Keratinocyte (primary cell): ENCODE measurements at places on chromosomes 16 and 17.

DNA sequence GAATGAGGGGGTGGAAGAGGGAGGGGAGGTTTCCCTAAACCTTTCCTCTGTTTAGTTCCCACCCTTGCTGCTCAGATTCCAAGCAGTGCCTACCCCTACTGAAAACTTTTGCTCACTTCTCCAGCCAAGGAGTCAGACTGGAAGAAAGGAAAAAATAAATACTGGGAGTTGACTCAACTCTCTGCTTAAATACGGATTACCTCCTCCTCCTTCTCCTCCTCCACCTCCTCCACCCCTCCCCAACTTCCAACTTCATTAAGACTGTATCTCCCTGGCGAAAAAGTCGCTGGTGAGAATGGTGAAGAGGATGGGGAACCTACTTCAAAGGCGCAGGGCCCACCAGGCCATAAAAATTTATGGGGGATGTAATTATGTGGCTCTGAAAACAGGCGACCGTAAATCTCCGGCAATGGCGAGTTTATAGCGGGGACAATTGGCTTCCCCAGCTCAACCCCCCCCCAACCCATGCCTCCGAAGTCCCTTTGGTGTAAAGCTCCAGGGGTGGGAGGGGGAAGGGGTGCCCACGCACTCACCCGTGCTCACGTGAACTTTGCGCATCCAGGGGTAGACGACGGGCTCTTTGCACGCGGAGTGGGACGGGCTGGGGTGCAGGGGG is 712 bp downstream of the HOXB4 start:
- DNase-seq = no peak

GRCh38 chr17:20206068-20206467 is 196.9 kb downstream of the SPECC1 start:
- DNase-seq = no peak

DNA sequence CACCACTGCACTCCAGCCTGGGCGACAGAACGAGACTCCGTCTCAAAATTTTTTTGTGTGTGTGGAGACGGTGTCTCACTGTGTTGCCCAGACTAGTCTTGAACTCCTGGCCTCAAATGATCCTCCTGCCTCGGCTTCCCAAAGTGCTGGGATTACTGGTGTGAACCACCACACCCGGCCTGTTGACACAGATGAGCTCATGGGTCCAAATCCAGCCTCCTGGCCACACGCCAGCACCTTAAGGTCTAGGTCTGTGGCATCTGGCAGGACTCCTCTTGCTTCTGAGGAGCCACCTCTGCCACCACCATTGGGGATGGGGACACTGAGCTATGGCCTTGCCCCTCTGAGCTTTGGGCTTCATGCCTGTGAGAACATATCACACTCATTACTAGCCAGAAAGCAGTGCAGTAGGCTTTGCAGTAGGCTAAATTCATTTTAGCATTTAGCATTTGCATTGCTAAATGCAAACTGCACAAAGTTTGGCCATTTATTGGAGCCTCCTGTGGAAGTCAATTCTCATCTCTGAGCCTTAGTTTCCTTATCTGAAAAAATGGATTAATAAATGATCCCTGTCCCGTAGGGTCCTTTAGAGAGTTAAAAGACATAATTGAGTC is 5.5 kb upstream of the CDIPT start:
- no peak for DNase-seq

- no peak for DNase-seq
These were observed 31.4 kb downstream of the COG1 start for GRCh38 chr17:73224237-73224636.

DNA sequence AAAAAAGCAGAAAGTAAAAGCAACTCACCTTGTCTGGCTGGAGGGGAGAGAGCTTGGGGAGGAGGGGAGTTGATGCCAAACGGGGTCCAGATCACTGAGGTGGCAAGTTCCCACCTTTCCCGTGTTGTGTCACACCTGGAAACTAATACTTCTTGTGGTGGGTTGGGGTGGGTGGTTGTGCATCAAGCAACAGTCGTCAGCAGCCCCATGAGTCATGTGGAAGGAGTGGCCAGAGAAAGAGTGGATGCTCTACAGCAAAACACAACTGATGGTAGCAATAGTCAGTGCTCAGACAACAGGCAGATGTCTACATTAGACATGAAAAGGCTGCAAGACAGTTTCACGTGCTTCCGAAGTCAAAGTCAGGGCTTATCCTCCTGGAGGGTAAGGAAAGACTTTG is 35.4 kb downstream of the ARSG start:
- no peak for DNase-seq

DNA sequence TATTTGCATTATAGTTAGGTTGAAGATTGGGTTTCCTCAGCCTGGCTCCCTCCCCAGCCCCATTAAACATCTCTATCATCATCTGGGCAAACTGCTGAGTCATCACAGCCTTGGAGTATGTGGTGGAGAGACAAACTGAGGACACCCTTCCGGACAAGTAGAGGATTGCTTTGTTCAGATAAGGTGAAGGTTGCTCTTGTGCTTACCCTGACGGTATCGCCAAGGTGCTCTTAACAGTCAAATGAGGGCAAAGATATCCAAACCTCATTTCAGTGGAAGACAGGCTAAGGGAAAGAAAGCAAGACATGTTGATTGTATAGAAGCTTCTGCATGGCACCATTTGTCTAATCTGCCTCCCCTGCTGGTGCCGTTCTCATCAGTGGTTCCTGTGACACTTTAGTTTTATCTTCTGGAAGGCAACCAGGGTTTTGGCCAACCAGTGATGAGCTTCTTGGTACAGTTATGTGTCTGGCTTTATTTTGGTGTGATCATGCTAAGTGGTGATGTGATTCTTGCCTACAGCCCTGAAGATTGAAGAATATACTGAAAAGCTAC is 56.9 kb upstream of the LGALS9 start:
- no peak for DNase-seq

DNA sequence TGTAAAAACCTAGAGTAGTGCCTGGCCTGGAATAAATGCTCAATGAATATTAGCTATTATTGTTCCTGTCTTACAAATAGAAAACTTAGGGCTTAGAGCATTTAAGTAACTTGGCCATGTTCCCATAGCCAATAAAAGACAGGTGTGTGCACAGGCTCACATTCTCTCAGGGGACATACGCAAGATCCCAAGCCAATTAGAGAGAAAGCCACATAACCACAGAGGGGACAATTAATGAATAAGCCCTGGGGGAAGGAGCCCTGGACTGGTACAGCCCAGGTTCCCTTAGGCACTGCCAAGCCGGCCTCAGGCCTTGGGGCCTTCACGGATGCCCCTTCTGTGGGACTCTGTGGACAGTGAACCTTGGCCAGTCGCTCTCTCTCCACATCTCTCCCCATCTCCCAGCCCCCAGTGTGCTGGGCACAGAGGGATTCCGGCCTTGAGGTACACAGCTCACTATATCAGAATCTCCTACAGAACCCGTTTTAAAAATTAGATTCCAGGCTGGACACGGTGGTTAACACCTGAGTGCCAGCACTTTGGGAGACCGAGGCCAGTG is 27.3 kb upstream of the ABCC12 start:
- DNase-seq = no peak
